ENCODE measurements at places on chromosomes 2 and 18. TPM values are rescaled to one million over a fixed set of nuclear protein-coding genes. Genes with fewer than 3 reads are reported as not detected.

GRCh38 chr2:54610700-54611099 lies 112.8 kb upstream of the EML6 start:
- DNase-seq: no peak

- no peak for DNase-seq
Observed at GRCh38 chr2:28522481-28522880, 26.6 kb downstream of the PLB1 start.

Gene ANKRD62
- total RNA-seq: 0.17 TPM

DNA sequence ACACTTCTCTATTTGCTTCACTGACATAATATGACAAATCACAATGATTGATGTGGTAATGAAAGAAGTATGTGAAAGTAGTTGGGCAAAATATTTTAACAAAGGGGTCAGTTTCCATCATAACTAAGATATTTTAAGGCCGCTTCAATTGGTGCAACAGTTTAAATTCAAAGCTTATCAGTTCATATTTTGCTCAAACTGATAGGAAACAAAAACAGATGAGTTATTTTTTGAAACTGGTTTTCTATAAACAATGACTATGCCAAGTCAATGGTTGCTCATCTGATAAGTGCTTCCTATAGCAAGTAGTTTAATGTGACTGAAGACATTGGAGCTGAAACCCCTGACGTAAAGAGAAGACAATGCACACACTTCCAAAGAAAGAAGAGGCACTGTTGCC lies 1290.7 kb downstream of the SUCLG1 start:
- DNase-seq: no peak

DNA sequence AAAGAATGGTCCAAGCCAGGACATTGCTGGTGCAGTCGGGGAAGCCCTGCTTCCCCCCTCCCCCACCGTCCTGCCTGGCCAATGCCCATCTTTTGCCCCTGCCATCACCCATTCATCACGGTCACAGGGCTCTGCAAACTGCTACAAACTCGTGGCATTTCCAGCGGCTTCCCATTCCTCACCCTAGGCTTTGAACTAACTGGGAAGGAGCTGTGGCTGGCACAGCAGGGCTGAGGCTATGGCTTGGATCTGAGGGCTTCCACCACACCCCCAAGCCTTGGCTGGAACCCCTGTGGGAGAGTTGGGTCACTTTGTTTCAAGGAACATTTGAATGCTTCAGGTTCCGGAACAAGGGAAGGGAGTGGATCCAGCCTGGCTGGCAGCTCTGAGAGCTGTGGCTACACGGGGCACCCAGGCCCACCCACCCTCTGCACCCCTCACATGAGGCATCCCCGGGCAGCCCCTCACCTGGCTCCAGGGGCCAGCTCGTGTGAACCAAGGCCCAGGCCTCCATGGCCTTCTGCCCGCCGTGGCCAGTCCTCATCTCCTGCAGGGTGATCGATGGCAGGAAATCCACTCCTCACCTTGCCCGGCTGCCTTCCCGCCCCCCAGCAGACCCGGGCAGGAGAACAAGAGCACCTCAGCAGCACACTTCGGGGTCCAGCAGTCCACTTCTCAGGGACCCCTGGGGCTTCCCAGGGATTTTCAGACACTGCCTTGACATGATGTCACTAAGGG lies 58.8 kb upstream of the OTOS start:
- no peak for DNase-seq

Gene TACR1
- 0.17 TPM for total RNA-seq

DNA sequence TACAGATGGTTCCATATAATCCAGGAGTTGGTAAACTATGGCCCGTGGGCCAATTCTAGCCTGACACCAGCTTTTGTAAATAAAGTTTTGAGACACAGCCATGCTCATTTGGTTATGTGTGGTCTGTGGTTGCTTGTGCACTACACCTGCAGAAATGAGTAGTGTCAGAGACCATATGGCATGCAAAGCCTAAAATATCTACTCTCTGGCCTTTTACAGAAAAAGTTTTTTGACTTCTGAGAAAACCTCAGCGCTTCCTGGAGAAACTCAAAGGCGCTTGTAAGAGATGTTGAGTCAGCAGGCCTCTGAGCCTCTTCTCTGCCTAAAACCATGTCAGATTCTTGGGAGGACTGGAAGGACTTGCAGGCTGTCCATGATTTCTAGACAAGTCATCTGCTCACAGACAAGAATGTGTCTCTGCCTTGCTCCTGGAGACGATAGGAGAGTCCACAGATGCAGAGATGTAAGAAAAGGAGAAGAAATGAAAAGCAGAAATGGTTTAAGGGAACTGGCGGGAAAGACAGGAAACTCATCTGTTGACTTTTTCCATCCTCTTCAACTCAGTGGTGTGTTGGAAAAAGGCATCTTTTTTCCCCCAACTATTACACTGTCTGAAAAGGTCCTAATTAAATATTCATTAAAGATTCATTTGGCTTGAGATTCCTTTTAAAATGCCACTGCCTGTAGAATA lies 5.2 kb downstream of the TTC39C start:
- DNase-seq: no peak

DNA sequence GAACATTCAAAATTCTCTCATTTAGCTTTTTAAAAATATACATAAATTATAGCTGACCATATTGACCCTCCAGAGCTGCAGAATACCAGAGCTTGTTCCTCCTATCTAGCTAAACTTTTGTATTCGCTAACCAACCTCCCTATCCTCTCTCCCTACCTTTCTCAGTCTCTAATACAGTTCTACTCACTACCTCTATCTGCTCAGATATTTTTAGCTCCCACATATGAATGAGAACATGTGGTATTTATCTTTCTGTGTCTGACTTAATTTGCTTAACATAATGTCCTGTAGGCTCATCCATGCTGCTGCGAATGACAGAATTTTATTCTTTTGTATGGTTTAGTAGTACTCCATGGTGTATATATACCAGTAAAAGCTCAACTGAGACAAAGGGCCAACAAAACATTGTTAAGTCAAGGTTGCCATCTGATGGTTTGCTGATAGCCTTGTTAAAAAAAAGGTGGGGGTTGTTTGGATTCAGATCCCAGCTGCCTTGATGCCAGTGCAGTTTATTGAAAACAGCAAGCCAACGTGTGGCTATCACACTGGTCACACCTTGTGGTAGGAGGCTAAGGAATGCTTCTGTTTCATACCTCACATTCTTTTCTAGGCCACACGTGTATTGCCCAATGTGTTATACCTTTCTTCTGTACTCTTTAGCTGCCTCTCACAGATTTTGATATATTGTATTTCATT lies 101.5 kb downstream of the VWA3B start:
- DNase-seq: no peak

Measured in glutamatergic neuron (in vitro differentiated cells).